ENCODE measurements at places on chromosomes 4 and X.
A peak's percentile ranks its signal among the peaks of the same experiment; 100 is the strongest.

DNA sequence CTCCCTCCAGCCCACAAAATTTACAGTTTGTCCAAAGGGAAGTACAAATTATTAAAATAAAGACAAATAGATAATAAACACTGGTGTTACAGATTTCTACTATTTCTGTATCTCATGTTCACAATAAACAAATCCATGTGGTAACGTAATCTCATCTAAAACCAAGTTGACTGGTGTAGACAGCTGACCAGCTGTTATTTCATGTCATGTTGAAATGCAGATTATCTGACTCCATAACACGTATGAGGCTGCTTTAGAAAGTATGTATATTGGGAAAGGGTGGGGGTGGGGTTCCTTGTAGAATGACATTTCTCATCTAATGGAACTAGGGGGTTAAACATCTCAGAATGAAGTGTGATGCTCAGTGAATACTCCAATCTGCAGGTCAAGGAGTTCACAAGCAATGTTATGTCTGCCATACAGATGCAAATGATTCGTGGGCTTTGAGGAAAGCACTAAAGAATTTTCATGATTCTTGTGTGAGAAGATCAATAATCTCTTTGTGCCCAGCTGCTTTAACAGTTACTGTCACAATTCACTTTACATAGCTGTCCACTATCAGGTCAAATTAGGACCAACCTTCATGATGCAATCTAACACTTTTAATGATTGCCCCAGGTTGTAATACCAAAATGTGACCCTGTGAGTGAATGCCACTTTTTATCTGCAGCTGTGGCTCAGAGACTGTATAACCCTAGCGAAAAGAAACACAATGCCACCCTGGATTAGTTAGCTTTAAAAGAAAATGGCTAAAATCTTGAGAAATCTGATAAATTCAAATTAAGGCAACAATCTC, 114.0 kb downstream of the ENOX2 start:
- DNase-seq, result no peak

GRCh38 chrX:118383120-118383519, 37.2 kb downstream of the WDR44 start:
- DNase-seq, result no peak

- no peak for DNase-seq
These were observed 46.7 kb downstream of the TMEM154 start for GRCh38 chr4:152633118-152633517.

DNA sequence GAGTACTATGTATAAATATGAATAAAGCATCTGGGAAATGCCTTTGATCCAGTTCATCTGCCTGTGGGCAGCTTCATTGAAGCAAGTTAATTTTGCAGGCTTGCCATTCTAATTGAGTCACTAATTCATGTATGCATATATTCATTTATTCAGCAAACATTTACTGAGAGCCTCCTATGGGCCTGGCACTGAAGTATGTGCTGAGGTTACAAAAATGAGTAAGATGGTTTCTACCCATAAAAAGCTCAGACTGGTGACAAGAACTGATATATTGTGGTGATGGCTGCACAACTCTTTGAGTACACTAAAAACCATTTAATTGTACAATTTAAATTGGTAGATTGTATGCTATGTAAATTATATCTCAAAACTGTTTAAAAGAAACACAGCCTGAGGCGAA, 1.1 kb upstream of the MRPL1 start:
- DNase-seq, result no peak

DNA sequence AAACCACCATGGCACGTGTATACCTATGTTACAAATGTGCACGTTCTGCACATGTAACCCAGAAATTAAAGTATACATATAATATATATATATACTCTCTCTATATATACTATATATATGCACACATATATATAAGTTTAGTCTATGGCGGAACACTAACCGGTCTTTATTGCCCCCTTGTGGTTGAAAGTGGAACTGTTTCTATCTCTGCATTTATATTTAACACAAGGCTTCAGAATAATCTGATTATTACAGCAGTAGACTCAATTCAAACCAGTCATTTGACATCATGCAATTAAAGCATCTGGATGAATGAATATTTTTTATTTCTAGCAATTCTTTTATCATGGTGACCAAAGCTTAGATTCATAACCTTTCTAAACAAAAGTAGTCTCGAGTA, 14.6 kb downstream of the RAB9B start:
- peak; percentile 17 for DNase-seq

DNA sequence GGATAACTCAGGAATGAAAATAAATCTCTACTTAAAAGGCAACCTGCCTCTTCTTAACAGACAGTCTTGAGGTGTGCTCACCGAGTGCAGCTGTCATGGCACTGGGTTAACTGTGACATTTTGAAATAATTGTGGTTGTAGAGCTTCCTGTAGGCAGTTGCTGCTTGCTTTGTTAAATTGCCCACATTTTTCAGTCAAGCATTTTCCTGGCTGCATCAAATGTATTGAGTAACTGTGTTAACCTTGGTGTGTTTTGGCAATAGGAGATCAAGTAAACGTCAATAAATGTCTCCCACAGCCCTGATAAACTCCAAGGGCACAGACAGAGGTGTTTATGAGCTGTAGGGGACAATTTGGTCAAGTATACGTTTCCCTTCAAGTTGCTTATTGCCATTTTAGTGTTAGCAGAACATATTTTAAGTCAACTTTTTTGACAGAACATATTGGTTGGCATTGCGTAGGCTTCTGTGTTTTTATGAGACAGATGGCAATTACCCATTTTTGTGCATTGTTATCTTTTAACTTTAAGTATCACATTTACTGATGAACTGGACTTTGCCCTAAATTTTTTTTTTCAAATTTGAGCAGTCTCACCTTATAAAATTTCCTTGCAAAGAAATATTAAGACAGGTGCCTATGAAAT, 527.4 kb downstream of the C4orf33 start:
- no peak for DNase-seq

DNA sequence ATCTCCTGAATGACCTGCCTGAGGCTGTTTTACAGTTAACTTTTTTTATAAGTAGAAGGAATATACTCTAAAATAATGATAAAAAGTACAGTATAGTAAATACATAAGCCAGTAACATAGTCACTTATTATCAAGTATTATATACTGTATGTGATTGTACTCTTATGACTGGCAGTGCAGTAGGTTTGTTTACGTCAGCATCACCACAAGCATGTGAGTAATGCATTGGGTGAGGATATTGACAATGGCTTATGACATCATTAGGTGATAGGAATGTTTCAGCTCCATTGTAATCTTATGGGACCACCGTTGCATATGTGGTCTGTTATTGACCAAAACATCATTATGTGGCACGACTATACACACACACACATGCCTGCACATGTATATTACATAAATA, 20.5 kb downstream of the NUDT9 start:
- DNase-seq, result no peak

GRCh38 chr4:155762334-155762733, 3.5 kb downstream of the GUCY1B1 start:
- no peak for DNase-seq

- no peak for DNase-seq
These were observed 114.4 kb downstream of the WDFY3 start for GRCh38 chr4:84852081-84852480.

DNA sequence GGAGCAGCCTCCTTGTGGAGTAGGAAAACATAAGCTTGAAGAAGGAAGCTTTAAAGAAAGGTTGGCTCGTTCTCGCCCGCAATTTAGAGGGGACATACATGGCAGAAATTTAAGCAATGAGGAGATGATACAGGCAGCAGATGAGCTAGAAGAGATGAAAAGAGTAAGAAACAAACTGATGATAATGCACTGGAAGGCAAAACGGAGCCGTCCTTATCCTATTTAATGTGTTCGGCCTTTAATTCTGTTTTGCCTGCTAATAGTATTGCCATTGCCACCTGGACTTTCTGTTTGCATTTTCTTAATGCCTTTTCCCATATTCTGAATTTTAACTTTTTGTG, 1.4 kb downstream of the TCEAL1 start:
- no peak for DNase-seq

- DNase-seq, result no peak
These were observed 46.4 kb downstream of the ARHGEF38 start for GRCh38 chr4:105598787-105599186.

DNA sequence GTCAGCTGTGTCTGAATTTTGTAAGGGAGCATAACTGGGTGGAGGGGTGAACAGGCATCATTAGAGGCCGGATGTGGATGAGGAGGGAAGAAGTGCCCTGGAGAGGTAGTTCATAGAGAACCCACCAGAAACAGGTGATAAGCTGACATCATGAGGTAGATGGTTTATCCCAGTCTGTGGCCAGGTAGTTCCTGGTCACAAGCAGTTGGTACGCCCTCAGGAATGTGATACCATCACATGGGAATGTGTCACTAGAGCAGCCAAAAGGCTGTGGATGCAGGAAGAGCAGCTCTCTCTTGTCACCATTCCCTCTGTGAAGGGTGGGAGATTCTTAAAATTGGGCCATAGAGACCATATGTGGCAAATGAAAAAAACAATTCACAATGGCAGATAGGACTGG, 21.9 kb downstream of the MSN start:
- DNase-seq, result no peak

GRCh38 chrX:42930071-42930470, 152.1 kb upstream of the PPP1R2C start:
- no peak for DNase-seq

- DNase-seq, result no peak
These were observed 51.7 kb upstream of the CHRNA9 start for GRCh38 chr4:40283413-40283812.

GRCh38 chr4:82629238-82630000, 67.6 kb upstream of the TMEM150C start:
- no peak for DNase-seq

DNA sequence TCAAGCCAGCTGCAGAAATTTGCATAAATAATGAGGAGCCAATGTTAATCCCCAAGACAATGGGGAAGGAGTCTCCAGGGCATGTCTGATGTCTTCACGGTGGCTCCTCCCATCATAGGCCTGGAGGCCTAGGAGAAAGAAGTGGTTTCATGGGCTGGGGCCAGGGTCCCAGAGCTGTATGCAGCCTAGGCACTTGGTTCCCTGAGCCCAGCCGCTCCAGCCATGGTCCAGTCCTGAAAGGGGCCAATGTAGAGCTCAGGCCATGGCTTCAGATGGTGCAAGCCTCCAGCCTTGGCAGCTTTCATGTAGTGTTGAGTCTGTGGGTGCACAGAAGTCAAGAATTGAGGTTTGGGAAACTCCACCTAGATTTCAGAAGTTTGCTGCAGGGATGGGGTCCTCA, 628.2 kb upstream of the GRIA3 start:
- no peak for DNase-seq

- no peak for DNase-seq
These were observed 17.4 kb downstream of the RTL5 start for GRCh38 chrX:72114306-72114705.

DNA sequence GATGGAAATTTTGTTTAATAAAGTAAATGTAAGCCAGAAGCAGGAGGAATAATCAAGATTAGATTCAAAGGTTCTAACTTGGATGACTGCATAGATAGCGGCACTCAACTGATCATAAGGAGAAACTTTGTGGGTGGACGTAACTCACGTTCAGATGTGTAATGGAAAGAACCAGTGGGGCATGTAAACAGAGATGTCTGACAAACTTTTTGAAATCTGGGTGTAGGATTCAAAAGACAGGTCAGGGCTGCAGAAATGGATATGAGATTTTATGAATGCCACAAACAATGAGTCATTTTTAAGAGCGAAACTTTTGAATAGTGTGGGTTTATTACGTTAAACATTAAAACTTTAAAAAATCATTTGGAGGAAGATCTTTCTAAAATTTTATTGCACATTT, 375.6 kb downstream of the GBA3 start:
- DNase-seq, result no peak

- DNase-seq, result no peak
These were observed 77.4 kb downstream of the PLAC1 start for GRCh38 chrX:134580907-134581306.

GRCh38 chr4:122749704-122750454, 17.4 kb downstream of the BBS12 start:
- DNase-seq, result no peak

DNA sequence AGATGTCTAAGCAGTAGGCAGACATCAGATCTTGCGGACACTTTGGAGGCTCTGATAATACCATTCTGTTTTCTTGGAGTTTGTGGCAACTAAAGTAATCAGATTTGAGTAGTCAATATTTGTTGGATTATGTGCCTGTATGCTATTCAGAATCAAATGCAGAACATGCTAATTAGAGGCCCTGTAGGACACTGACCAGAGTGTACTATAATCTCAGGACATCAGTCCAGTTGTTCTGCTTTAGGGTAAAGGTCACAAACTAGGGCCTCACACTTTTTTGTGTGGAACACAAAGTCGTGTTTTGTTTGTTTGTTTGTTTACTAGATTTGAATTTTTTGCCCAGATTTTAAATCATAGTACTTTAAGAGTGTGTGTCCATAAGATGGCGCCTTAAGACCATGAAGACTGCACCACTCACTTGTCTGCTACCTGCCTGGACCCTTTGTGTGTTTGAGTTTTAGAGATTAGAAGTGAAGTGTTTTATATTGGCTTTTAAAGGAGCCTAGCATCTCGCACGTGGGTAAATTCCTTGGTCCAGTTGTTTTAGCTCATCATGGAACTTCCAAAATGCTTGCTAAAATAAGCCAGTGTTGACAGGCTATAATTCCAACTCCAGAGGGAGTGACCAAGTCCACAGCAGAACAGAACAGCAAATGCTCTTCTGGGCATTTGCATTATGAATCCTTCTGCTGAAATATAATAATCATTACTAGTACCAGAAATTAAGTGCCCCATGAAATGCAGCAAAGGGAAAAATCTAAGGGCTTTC, 34.7 kb downstream of the IL13RA1 start:
- no peak for DNase-seq

GRCh38 chr4:2638730-2639129, 102.3 kb downstream of the FAM193A start:
- no peak for DNase-seq

- DNase-seq, result no peak
These were observed 47.5 kb downstream of the SMC1A start for GRCh38 chrX:53374923-53375322.

GRCh38 chr4:140115140-140115539, 38.8 kb downstream of the MAML3 start:
- no peak for DNase-seq

GRCh38 chrX:106249706-106250379, 81.7 kb downstream of the PWWP3B start:
- DNase-seq, result no peak

DNA sequence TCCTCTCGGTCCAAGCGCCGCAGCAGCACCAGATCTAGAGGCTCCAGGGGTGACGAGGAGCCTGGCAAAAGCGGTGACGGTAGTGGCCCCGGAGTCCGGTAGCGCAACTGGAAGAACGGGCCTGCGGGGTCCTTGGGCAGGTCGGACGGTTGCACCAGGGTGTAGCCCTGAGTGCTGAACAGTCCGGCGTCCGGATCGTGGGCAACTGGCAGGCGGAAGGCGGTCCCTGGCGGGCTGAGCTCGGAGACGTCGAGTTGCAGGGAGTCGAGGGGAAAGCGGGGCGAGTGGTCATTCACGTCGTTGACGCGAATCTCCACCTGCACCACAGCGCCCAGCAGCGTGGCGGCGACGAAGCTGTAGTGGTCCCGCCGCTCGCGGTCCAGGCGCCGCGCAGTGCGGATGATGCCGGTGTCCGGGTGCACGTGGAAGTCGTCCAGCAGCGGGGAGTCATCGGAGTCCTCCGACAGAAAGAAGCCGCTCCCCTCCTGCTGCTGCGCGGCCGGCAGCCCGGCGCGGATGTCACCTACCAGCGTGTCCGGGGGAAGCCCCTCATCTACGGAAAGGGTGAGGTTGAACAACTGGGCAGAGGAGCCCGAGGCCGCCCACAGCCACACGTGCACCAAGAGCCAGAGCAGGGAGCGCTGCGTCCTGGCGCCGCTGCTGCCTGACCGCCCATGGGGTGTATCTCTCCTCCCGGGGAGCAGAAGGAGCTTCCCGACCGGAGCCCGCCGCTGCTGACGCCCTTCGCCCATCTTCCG, 837 bp downstream of the DCHS2 start:
- DNase-seq, result peak; percentile 67
